Esophagus squamous epithelium (tissue), 5 donors: ENCODE measurements at places on chromosomes 13 and 19.

- DNase-seq, result no peak
Observed at GRCh38 chr19:54207983-54208783, 7.5 kb downstream of the RPS9 start.

GRCh38 chr19:15534957-15535864, 26.9 kb downstream of the CYP4F22 start:
- DNase-seq, result no peak

DNA sequence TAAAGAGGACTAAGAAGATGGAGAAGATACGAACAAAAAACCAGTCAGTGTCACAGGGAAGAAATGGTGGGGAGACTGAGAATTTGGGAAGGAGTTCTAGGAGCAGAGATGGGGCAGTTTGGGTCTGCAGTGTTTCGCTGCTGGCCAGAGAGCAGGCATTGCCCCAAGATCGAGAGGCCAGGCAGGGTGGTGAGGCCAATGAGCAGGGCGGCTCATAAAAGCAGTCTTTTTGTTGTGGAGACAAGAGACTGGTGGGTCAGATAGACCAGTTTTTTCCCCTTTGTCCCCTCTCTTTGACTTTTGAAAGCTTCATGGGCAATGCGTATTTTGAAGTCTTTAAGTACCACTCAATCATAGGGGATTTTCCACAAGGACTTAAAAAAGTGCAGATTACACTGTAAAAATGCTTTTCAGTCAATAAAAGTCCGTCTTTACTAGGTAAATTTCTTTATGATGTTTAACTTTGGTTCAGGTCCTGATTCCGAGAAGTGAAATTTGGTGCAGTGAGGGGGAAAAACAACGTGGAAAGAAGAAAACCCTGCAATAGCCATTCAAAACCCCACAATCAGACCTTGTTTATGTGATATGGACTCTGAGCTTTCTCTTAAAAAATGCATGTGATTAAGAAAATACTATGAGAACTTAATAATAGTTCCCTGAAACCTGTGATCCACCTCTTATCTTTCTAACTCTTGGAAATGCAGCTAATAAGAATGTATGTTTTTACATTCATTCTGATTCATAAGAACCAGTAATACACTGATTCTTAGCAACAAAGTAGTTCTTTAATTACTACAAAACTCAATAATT, 338.9 kb downstream of the KLF5 start:
- DNase-seq, result no peak

DNA sequence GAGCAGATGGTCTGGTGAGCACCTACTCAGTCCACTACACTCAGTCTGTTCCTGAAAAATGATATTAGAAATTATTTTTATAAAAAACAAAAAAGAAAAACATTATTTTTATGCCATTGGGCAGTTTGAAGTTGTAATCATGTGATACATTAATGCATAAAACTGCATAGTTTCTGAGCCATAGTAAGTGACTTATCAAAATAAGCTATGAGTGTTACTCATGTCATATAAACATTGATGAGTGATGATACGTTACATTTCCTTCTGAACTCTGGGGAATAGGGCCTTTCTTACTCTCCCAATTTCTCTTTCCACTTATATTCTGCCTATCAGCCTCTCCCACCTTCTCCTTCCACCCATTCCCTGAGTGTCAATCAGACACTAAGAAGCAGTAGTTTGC, 8.9 kb downstream of the ZNF805 start:
- no peak for DNase-seq

GRCh38 chr19:17172624-17173345, 42.4 kb upstream of the USE1 start:
- DNase-seq, result no peak

DNA sequence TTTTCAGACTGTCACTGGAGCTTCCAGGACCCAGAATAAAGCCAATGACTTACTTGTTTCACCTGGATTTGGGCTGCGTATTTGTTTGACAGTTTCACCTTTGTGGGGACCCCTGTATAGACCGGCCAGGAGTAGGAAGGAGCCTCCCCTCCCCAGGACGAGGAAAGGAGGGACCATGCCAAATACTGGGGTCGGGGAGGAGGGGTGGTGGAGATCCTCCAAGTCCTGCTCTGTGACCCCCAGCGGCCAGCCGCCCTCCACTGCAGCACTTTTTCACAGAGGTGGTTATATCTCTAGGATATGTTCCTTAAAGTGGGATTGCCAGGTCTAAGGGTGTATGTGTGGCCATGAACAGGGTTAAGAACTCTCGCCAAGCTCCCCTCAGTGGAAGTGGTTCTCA, 25.7 kb upstream of the ZNF492 start:
- no peak for DNase-seq

DNA sequence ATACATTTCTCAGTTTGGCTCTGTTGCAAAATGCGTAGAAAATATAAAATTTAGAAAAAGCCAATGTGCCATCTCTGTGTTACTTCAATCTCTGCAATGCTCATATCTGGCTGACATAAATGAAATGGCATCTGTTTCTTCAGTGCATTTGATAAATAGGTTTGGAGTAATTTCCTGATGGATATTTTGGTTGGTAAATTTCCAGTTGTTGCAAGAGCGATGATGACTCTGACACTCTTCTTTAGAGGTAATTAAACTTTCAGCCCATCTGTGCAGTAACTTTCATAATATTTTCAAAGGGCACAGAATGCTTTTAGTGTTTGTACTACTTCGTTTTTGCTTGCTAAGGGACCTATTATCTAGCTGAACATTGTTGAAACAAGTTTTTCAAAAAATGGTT, 1286.4 kb downstream of the PCDH9 start:
- no peak for DNase-seq

DNA sequence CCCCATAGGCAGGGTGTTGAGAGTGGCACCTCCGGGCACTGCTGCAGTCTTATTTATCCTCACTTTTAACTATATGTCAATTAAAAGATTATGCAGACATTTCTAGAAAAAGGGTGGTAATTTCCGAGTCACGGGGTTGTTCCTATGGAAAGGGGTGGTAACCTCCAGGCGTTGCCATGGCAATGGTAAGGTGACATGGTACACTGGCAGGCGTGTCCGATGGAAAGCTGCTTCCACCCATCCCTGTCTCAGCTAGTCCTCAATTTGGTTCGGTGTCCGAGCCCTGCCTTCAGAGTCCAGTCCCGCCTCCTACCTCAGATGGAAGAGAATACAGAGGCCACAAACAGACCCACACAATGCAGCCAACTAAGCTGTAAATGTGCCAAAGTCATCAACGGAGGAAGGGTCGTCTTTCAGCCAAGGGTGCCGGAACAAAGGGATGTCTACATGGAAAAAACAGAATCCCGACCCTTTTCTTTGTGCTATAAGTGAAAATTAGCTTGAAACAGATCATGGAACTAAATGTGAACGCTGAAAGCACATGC, 72.6 kb upstream of the C13orf46 start:
- DNase-seq, result no peak

DNA sequence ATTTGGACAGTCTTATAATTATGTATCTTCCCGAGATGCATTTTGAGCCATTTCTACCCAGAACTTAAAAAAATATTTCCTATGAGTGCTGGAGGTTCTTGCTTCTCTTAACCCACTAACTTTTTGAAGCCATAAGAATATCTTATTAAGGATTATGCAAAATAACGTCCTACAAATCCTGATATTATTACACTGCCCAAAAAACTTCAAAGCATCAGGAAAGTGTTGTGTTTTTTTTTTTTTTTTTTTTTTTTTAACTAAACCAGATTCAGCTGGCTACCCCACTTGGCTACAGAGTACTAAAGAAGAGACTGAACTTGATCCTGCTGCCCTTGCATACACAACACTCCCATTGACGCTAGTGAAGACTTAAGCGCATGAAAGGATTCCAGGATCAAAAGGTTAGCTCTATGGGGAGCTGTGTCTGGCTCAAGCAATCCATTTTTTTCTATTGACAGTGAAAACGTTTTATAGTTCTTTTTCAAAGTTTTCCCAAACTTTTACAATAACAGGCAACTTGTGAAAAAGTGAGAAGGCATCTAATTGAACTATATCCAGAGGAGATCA, 141.4 kb downstream of the KCNRG start:
- DNase-seq, result no peak

GRCh38 chr13:98919566-98919965, 58.3 kb downstream of the DOCK9 start:
- no peak for DNase-seq

DNA sequence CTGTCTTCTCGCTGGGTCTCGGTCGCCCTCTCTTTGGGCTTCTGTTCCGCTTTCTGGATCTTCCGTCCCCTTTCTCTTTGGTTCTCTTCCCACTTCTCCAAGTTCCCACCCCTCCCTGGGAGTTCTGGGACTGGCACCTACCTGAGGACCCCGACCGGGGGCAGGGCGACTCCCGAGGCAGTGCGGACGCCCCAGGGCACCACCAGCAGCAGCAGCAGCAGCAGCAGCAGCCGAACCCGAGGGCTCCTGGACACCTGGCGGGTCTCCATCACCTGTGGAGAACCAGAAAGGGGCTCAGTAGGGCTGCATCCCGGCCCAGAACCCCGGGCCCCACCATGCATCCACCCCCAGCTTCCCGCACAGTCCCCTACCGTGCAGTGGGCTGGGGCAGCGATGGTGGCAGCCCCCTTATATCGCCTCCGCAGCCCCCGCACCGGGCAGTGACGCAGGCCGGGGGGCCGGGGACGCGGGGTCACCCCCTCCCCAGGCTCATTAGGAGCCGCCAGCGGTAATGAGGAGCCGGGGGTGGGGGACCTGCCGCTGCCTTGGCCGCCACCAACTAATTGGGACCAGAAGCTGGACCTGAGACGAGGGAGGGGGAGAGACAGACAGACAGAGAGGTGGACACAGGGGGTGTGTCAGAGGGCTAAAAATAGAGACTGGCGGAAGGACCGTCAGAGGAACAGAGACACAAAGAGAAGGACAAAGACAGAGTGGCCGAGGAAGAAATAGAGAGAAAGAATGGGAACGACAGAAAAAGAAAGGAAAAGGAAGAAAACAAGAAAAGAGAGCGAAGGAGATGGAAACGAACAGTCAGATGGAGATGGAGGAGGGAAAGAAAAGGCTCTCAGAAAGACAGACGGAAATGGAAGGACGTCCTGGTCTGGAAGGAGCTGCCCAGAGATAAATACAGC, at the start of gene PTH2:
TSS of gene PTH2 (minus strand) at position 371 of the 914 bp plus-strand sequence. CDS start at position 269, 102 bp downstream.
- no peak for DNase-seq

GRCh38 chr13:30159446-30159839, 147.9 kb downstream of the KATNAL1 start:
- DNase-seq, result no peak

DNA sequence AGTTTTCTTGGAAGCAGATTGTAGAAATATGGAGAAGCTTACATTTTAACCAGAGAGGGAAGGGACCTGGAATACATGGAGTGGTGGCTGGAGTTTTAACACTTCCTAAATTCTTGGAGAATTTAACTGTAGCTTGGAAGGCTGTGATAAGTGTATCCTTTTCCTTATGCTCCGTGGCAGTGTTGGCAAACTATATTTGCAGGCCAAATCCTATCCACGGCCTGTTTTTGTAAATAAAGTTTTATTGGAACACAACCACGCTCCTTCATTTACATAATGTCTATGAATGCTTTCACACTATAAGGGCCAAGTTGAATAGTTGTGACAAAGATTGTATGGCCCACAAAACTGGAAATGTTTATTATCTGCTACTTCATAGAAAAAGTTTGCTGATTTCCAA, 110.6 kb upstream of the MIR17HG start:
- no peak for DNase-seq
